ENCODE measurements at places on chromosomes 7 and 10.

GRCh38 chr10:77833792-77834191 lies 92.8 kb downstream of the DLG5 start:
- DNase-seq = no peak

DNA sequence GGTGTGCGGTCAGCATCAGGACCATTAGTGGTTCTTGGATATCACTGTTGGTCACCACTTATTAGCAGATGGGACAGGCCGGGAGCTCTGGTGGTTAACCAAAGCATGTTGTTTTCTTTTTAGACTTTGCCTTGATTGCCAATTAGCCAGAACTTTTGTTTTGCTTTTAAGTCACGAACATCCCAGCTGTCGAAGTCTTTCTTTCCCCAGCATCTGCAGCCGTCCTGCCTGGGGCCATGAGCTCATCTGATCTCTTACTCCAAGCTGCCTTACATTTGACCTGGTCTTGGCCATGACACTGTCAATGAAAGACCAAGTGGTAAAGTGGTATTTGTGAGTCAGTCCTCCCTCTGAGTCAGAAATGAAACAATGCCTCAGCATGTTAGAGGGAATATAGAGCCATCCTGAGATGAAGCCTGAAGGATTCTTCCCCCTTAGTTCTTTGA lies 53.9 kb upstream of the CREB5 start:
- DNase-seq = no peak

- DNase-seq = no peak
Observed at GRCh38 chr10:132097609-132098377, 32.0 kb downstream of the JAKMIP3 start.

GRCh38 chr10:125133696-125134482 lies 26.5 kb downstream of the CTBP2 start:
- no peak for DNase-seq

- DNase-seq = no peak
Observed at GRCh38 chr10:8677642-8678041, 623.2 kb downstream of the GATA3 start.
